ENCODE measurements at places on chromosomes 12 and 14.

- peak; percentile 82 for DNase-seq
Observed at GRCh38 chr12:6444704-6445688, at the start of gene CD27. Gene CD27, plus strand, starts transcription at chr12:6444955. Its CDS starts 141 bp downstream, at chr12:6445096.

- no peak for DNase-seq
Observed at GRCh38 chr12:116855744-116856470, 25.3 kb downstream of the HRK start.

- no peak for DNase-seq
Observed at GRCh38 chr12:57724936-57725740, 13.4 kb downstream of the AGAP2 start.

DNA sequence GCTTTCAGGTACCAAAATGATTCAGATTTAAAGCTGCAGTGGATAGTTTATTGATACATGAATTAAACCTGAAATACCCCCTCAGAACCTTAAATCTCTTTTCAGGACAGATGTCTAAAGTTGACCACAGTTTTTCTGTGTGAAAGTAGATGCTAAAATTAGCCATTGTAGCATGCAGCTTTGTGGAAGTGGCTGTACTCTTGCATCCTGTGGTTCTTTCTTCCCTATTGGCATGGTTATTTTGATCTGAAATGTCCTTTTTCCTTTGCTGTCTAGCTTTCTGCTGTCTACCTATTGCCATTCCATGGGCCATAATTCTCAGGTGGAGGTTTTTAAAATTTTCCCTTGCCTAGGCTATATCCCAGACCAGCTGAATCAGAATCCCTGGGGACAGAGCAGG, 455.6 kb downstream of the ZFP36L1 start:
- no peak for DNase-seq

GRCh38 chr12:75452675-75453330, 27.8 kb upstream of the GLIPR1 start:
- DNase-seq, result no peak

DNA sequence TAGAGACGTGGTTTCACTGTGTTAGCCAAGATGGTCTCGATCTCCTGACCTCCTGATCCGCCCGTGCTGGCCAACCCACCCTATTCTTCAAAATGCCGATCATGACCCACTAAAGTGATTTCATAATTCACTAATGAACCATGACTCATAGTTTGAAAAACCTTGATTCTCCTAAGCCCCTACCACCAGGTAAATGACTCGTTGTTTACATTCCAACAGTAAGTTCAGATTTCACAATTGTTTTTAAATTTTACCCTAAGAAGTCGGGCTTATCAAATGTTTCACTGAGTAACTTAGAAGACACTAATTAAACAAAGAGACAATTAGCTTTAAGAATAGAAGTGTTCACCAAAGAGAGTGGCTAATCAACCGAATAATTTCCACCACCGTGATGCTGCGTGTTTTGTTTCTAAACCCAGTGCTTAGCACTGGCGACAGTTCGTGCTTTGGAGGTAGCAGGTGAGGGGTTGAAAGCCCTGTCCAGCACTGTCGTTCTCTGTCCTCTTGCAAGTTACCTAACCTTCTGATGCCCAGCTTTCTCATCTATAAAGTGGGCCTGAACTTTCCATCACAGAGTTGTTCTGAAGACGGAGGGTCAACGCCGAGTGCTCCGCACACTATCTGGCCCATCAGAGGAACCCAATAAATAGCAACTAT, 136.5 kb downstream of the NTF3 start:
- no peak for DNase-seq

DNA sequence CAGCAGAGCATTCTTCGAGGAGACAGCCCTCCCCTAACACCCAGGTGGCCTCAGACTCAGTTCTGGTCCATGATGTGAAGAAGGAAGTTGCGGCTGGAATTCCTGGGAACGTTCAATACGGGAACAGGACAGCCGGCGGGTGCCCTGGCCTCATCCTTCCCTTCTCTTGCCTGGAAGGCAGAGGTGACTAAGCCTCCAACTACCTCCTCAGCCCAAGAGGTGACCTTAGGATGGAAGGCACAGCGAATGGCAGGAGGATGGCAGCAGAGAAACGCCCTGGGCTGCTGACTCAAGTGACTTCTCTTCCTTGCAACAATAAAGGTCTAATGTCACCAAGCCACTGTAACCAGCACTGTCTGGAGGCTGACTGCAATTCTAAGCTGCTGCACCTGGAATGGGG, 36.1 kb downstream of the DHX37 start:
- no peak for DNase-seq

DNA sequence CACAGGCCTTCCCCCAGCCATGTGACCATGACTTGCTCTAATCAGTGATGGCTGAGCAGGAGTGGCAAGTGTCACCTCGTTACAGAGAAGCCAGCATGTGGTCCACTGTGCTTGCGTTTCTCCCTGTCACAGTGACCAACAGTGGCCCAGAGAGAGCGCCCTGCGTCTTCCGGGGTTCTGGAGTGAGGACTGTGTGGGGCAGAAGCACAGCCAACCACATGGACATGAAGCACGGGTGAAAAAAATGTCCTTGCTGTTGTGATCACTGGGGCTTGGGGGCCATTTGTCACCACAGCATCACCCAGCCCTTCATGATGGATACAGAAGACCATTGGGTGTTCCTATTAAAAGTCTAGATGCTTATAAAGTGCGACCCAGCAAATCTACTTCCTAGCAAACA, 174.6 kb upstream of the C14orf180 start:
- DNase-seq, result no peak

- no peak for DNase-seq
Observed at GRCh38 chr12:120399531-120399930, 30.6 kb upstream of the MSI1 start.

DNA sequence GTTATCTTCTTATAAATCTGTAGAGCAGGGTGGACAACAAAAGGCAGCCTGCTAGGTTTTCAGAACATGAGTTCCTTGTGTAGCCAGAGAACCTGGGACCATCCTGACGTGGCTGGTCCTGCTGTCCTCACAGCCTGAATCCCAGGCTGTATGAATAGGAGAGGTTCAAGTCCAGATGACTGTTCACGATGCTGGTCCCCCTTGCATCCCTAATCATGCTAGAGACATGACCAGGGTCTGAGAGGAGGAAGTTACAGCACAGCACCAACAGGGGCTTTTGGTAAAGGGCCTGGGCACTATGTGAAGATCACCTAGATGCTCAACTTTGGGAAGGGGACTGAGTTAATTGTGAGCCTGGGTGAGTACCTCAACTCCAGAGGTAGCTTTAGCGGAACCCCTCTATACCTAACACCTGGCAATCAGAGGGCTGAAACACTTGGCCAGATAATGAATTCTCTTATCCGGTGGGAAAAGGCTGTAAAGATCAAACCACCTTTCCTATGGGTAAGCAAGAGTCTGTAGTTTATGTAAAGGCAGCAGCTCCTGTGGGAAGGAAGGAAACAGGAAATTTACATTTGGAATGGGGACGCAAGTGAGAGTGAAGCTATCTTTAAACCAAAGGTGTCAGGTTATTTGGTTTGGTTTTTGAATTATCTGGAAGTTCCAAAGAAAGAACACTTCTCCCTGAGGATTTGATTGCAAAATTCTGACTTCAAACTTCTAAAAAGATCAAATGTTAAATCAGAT, 112.8 kb downstream of the DAD1 start:
- no peak for DNase-seq

- DNase-seq, result no peak
Observed at GRCh38 chr14:43938588-43939281, 568.3 kb downstream of the FSCB start.

- no peak for DNase-seq
Observed at GRCh38 chr14:81681541-81681940, 147.9 kb upstream of the SEL1L start.
